Breast epithelium (tissue), 4 donors: ENCODE measurements at places on chromosomes 4 and X. TPM values are rescaled to one million over a fixed set of nuclear protein-coding genes. Genes with fewer than 3 reads are reported as not detected.

SLC26A1 gene
- total RNA-seq, result 0.44 TPM

TNMD gene
- 1.3 TPM for total RNA-seq

NPY1R gene
- 46.8 TPM for total RNA-seq

PLAC8 gene
- total RNA-seq, result 1.1 TPM

GPC4 gene
- 5.2 TPM for total RNA-seq

PDLIM5 gene
- 120 TPM for total RNA-seq

TMEM271 gene
- not detected for total RNA-seq

CXCL6 gene
- 2.9 TPM for total RNA-seq

SPIN2A gene
- 0.32 TPM for total RNA-seq

ANOS1 gene
- total RNA-seq, result 10.6 TPM

NHSL2 gene
- total RNA-seq, result 5.8 TPM

WNK3 gene
- 5.4 TPM for total RNA-seq

ERAS gene
- not detected for total RNA-seq

WDR17 gene
- total RNA-seq, result 4.5 TPM

GUF1 gene
- total RNA-seq, result 26.9 TPM

CCNG2 gene
- 74.1 TPM for total RNA-seq

C4orf17 gene
- total RNA-seq, result not detected

ADAMTS3 gene
- total RNA-seq, result 2.9 TPM

PCDH19 gene
- total RNA-seq, result 2.6 TPM

LAS1L gene
- 35.1 TPM for total RNA-seq

TEX13D gene
- total RNA-seq, result not detected

PABPC4L gene
- 0.96 TPM for total RNA-seq

DNAAF6 gene
- not detected for total RNA-seq

ATP1B4 gene
- total RNA-seq, result not detected

TXK gene
- total RNA-seq, result 1.6 TPM

HTN3 gene
- not detected for total RNA-seq

TAF9B gene
- total RNA-seq, result 25.2 TPM

PDLIM3 gene
- total RNA-seq, result 175 TPM

PAGE2B gene
- not detected for total RNA-seq
